ENCODE measurements at places on chromosomes 4 and X.

DNA sequence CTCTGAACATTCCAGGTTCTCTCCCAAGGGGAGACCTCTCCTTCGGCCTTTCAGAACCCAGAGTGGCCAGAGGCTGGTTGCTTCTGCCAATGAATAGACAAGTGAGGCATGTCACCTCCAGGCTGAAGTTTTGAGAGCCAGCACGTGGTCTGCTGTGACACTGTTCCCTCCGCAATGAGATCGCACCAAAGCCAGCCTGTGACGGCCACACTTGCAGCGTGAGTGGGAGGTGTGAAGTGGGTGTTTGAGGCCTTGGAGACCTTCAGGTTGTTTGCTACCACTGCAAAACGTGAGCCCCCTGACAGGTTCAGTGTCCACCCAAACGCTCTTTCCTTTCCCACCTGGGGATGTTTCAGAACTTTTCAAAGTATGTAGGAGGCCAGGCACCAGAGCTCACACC lies 81.0 kb downstream of the WFS1 start:
- DNase-seq = no peak

- DNase-seq = no peak
Observed at GRCh38 chrX:128816919-128817318, 706.4 kb downstream of the SMARCA1 start.

GRCh38 chr4:118751629-118752323 lies 66.6 kb downstream of the METTL14 start:
- no peak for DNase-seq

- no peak for DNase-seq
Observed at GRCh38 chr4:175335331-175335730, 417.2 kb downstream of the ADAM29 start.

GRCh38 chrX:21744060-21744459 lies 13.9 kb downstream of the SMPX start:
- no peak for DNase-seq
